ENCODE measurements at places on chromosomes 12 and 14.
A peak's percentile ranks its signal among the peaks of the same experiment; 100 is the strongest.

DNA sequence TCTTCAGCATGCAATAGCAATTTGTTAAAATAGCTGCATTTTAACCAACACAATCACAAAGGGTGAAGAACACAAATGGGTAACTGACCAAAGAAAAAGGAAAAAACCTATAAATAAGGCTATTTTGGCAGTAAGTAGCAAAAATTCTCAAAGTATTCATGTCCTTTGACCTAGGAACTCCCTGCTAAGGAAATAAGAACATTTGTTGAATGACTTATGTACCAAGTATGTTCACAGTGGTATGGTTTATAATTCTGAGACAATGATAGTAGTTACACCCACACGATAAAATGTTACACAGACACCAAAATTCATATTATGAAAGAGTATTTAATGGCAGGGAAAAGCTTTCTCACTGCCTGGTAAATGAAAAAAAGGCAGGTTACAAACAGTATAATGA is 16.9 kb downstream of the CCDC88C start:
- no peak for DNase-seq

DNA sequence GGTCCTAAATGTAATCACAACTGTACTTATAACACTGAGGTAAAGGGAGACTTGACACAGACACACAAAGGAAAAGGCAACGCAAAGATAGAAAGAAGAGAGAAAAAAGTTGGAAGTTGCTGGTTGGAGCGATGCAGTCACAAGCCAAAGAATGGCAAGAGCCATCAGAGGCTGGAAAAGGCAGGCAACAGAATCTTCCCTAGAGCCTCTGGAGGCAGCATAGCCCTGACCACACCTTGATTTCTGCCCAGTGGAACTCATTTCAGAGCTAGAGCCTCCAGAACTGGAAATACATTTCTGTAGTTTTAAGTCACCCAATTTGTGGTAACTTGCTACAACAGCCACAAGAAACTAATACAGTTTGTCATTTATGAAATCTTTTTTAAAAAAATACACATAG is 89.2 kb downstream of the PUS7L start:
- DNase-seq, result no peak

GRCh38 chr14:104118006-104118844 is 20.2 kb upstream of the KIF26A start:
- DNase-seq, result no peak

- DNase-seq, result no peak
Observed at GRCh38 chr12:29314416-29314815, 66.6 kb downstream of the ERGIC2 start.

- no peak for DNase-seq
Observed at GRCh38 chr14:68027276-68027675, 207.7 kb downstream of the RAD51B start.

DNA sequence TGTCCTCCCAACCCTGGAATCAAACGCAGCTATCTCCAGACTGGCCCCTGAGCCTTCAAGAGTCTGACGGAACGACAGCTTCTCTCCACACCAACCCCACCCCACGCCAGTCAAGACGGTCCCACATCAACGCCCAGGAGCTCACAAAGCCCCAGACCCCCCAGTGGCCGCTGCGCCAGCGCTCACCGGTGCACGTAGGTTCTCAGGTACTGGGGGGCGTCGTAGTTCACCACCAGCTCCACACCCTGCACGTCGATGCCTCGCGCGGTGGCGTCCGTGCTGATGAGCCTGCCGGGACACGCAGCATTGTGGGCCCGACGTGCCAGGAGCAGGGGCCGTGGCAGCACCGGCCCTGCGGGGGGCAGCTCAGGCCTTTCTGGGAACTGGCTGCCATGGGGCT is 4.2 kb downstream of the DDX51 start:
- DNase-seq, result no peak

DNA sequence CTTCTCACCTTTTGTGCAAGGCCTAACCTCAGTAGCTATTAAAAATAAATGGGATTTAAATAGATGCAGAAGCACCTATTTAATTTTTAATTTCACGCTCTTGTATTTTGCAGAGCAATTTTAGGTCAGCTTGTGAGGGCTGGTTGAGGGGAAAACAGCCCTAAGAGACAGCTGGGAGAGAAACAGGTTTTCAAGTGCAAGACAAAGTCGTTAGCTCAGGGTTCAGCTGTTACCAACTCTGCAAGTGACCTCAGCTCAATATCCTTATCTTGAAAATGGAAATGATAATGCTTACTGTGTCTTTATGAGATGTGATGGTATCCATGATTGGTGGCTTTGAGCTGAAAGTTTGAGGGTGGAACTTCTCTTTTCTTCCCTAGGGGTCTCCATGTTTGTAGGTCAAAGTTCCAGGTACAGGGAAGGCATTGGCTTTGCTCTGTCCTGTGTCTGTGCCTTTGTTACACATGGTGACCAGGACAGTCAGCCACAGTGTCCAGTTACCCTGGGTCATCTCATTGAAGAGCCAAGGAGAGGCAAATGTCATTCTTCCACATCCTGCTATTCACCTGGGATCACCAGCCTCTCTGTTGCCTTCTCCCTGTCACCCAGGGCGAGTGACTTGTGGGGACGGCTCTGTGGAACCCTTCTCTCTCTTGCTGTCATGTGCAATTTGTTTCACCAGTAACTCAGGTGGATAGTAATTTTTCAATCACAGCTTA is 100.3 kb downstream of the SAMD4A start:
- DNase-seq, result no peak

- DNase-seq, result no peak
Observed at GRCh38 chr12:121693155-121693687, 19.3 kb upstream of the TMEM120B start.

- no peak for DNase-seq
Observed at GRCh38 chr14:58082011-58082410, 70.0 kb downstream of the ARMH4 start.

DNA sequence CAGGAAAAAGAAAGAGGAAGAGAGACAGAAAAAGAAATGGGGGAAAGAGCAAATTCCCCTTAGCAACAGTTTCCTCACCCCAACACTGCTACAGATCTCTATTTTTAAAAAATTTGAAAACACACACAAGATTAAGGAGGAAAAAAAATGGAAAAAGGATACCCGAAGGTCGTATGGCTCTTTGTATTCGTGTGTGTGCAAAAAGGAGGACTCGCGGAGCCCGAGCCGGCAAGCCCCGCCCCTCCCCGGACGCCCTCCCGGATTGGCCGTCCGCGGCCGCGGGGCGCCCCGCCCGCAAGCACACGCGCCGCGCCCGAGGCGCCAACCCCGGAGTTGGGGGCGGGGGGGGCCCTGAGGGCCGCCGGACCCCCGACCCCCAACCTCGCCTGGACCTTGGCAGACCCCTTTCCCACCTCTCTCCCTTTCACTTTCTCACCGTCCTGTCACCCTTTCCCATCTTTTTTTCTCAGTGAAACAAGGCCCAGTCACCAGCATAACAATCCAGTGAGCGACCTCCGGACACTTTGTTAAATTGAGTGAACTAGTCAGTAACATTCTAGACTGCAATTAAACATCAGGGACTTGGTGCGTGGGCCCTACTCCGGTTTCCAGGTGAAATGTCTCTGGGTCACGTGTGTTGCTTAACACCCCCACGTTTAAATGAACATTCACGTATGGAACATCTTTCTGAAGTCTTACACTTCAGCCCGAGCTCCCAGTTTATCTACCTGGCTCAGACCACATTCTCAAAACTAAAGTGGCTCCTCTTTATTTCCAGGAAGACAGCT is at the start of gene C14orf93:
Gene C14orf93, minus strand, starts transcription at position 205 of the 788 bp plus-strand sequence. CDS start 11,120 bp downstream, outside the sequence.
- DNase-seq, result peak; percentile 82

DNA sequence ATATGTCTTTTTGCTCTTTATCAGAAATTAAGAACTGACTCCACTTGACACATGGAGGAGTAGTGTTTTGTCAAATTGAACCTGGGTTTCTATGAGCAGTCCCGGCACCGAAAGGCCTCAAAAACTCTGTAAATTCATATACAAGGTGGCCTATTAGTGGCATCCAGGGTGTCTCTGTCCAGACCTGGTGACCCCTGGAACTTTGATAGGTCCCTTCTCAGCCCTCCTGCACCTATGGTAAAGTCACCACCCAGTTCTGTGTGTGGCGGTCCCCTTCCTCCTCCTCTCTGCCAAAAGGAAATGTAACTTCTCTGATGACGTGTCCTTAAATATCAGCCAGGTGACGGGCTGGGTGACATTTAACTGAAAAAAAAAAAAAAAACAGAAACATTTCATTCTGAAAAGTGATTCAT is 204.0 kb upstream of the FOXN3 start:
- peak; percentile 78 for DNase-seq

- DNase-seq, result no peak
Observed at GRCh38 chr12:92432724-92433441, 269.9 kb upstream of the PLEKHG7 start.

- DNase-seq, result no peak
Observed at GRCh38 chr12:119258556-119258955, 76.0 kb upstream of the CCDC60 start.

DNA sequence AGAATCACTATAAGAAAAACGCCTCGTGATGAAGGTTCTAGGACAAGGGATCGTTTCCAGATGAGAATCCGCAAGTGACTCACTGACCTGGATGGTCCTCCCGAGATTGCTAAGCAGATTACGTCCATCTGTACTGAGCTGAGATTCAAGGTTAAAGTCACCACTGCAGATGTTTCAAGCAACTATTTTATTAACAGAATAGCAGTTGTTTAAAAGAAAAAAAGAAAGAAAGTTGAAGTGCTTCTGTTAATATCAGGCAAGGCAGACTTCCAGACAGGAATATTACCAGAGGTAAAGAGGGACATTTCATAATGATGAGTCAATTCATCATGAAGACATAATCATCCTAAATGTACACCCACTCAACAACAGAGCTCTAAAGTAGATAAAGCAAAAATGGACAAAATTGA is 17.9 kb downstream of the PXN start:
- DNase-seq, result no peak

GRCh38 chr14:45649051-45649450 is 396.0 kb upstream of the MIS18BP1 start:
- no peak for DNase-seq

GRCh38 chr14:27881646-27882045 is 884.9 kb upstream of the FOXG1 start:
- no peak for DNase-seq

GRCh38 chr14:93735206-93735605 is 53.1 kb downstream of the PRIMA1 start:
- DNase-seq, result no peak

DNA sequence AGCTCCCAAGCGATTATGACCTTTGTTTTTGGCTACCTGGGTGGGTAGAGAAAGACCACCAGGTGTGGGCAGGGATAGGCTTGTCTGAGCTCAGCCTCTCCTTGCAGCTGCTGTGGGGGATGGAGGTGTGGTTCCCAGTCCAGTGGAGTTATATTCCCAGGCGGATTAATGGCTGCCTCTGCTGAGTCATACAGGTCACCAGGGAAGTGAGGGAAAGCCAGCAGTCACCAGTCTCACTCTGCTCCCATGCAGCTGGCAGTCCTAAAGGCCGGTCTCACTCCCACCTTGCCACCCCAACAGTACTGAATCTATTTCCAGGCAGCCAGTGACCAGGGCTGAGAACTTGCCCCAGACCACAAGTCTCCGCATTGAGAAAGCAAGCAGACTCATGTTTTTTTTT is 399.2 kb downstream of the VRK1 start:
- no peak for DNase-seq

GRCh38 chr12:91381309-91381804 is 198.7 kb upstream of the DCN start:
- peak; percentile 11 for DNase-seq

GRCh38 chr12:67929384-67929772 is 59.9 kb upstream of the IFNG-AS1 start:
- no peak for DNase-seq

- DNase-seq, result no peak
Observed at GRCh38 chr12:65535946-65536345, 257.5 kb downstream of the MSRB3 start.

DNA sequence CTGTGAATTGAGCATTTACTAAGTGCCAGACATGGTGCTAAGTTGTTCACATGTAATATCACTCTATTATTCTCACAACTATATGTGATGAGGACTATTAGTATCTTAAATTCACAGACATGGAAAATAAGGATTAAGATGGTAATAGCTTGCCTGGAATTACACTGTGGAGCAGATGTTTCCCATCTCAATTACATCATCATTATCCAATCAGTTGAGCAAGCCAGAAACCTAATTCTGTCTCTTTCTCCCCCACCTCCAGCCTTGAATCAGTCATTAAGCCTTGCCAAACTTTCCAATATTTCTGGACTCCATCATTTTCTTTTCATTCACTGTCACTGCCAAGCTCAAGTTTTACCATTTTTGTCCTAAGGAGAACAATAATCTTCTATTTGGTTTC is 287.8 kb upstream of the KITLG start:
- no peak for DNase-seq

DNA sequence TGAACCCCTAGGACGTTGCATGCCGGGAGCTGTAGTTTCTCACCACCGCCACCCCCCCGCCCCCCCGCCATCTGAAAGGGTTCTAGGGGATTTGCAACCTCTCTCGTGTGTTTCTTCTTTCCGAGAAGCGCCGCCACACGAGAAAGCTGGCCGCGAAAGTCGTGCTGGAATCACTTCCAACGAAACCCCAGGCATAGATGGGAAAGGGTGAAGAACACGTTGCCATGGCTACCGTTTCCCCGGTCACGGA is 501 bp upstream of the HSP90B1 start:
- no peak for DNase-seq

GRCh38 chr12:20421421-20421820 is 53.1 kb downstream of the PDE3A start:
- no peak for DNase-seq

DNA sequence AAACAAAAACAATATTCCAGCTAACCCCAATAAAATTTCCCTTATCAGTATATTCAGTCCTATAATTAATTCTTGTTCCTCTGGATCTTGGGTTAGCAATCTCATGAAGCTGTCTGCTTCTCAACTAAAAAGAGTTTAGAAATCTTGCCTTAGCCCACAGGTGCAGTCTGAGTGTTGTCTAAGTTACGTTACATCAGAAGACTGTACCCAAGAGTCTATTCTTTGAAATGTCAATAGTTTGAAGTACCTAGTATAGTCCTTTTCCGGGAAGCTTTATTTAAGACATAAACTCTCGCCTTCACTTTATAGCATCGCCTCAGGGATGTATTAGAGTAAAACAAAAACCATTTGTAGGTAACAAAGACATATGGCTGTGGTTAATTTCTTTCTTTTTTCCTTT is 465.1 kb downstream of the FUT8 start:
- no peak for DNase-seq

DNA sequence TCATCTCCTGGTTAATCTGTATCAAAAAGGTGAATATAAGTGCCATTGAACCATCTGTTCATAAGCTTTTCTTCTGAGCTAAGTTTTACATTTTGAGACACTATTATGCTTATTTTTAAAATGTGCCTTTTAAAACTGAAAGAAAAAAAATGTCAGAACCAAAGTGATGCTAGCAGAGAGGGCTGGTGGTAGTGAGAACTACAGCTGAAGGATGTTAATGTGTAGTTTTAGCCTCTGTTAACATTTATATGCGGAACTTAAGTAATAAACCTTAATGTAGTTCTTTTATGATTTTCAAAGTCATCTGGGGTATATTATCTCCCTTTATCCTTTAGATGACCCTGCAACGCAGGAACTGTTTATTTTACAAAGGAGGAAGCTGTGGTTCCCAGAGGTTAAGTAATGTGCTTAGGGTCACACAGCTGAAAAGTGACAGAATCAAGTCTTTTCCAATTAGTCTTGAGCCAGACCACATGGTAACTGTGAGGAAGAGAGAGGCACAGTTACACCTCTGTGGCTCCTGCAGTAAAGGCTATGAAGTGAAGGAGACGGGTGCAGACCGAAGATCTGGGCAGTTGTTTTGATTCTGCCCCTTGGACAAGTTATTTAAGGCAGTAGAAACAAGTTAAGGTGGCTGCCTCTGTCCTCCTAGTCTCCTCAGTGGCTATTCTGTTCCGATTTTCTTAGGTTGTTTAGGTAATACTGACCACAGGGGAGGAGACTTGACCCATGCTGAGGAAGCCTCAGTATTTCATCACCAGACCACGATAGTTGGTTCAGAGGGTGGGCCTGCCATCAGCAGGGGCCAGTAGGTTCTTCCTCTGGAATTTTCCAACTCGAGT is 23.9 kb downstream of the GNG2 start:
- DNase-seq, result peak; percentile 39
